ENCODE measurements at places on chromosomes 6 and 20.

DNA sequence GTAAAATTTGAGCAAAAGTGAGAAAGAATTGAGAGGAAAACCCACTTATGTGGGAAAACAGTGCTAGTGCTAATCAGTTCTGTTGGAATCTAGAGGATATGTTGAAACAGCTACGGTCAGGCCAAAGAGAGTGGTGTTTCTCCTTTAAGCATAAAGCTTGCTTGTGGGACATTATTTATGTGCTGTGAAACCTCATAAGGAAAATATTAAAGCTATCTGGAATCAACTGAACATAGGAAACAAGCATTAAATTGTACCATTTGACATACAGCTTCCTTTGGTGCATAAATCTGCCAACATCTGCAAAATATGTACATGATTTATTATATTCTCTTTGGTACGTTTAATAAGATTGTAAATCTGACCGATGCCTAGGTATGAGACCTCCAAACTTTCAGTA lies 182.5 kb upstream of the PDE10A start:
- no peak for DNase-seq

DNA sequence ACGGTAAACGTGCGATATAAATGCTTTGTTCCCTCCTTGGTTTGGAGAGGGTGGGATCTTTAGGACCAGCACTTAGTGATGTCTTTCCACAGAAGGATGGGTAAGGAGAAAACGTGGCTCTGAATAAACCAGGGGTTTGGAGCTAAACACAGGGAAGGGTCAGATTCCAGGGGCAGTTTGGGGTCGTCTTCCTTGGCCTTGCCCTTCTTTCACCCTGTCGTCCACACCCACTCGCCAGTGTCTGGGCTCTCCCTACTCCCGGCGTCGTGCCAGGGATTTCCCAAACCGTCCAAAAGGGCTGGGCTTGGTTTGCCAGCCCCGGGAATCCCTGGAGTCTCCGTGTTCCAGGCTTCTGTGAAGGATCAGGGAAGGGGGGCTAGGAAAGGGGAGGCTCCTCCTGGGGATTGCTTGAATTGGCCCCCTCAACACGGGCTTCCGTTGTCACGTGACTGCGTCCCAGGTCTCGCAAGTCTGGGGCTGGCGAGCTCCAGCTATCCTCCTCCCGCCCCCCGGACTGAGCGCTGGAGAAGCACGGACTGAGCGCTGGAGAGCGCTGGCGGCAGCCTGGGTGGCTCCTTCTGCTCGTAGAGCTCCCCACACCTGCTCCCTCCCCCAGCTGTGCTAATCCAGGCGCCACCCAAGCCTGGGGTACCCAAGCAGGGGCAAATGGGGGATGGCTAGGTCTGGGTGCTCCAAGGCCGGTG lies 9.4 kb upstream of the ARMC12 start:
- DNase-seq: no peak

- no peak for DNase-seq
These were observed 115.2 kb downstream of the BMP2 start for GRCh38 chr20:6882561-6883291.

- no peak for DNase-seq
These were observed 174.4 kb upstream of the RIN2 start for GRCh38 chr20:19583532-19584175.

- no peak for DNase-seq
These were observed 4.0 kb downstream of the SOX18 start for GRCh38 chr20:64045346-64046011.

- no peak for DNase-seq
These were observed 12.2 kb downstream of the LAMA5 start for GRCh38 chr20:62354811-62355341.

All from RCC 7860 (cell line).